Liver (tissue), 10 donors: ENCODE measurements at places on chromosomes 1 and 21. TPM values are rescaled to one million over a fixed set of nuclear protein-coding genes. Genes with fewer than 3 reads are reported as not detected.
A peak's percentile ranks its signal among the peaks of the same experiment; 100 is the strongest.

The BEND5 gene
- 0.12 TPM for polyA plus RNA-seq

The RGS4 gene
- polyA plus RNA-seq = 0.67 TPM

The FMO1 gene
- 0.90 TPM for polyA plus RNA-seq

- DNase-seq = no peak
Observed at GRCh38 chr1:210057593-210057992, 119.6 kb downstream of the SYT14 start.

DNA sequence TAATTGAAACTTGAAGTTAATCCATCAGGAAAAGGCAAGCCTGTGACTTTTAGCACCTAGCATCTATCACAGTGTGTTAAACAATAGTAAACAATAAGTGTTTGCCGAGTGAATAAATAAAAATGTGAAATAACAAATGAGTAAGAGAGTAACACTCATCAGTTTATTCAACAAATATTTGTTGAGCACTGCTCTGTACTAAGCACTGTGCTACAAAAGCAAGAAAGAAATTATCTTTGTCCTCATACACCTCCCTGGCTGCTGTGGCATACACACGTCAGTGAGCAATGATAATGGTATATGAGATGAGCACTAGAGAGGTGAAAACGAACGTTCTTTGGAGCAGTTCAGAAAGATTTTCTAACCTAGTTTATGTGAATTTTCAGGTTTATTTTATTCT, 295.0 kb upstream of the LRRC7 start:
- DNase-seq = no peak

The CR2 gene
- 0.36 TPM for polyA plus RNA-seq

- no peak for DNase-seq
Observed at GRCh38 chr21:18602711-18603110, 199.1 kb upstream of the TMPRSS15 start.

DNA sequence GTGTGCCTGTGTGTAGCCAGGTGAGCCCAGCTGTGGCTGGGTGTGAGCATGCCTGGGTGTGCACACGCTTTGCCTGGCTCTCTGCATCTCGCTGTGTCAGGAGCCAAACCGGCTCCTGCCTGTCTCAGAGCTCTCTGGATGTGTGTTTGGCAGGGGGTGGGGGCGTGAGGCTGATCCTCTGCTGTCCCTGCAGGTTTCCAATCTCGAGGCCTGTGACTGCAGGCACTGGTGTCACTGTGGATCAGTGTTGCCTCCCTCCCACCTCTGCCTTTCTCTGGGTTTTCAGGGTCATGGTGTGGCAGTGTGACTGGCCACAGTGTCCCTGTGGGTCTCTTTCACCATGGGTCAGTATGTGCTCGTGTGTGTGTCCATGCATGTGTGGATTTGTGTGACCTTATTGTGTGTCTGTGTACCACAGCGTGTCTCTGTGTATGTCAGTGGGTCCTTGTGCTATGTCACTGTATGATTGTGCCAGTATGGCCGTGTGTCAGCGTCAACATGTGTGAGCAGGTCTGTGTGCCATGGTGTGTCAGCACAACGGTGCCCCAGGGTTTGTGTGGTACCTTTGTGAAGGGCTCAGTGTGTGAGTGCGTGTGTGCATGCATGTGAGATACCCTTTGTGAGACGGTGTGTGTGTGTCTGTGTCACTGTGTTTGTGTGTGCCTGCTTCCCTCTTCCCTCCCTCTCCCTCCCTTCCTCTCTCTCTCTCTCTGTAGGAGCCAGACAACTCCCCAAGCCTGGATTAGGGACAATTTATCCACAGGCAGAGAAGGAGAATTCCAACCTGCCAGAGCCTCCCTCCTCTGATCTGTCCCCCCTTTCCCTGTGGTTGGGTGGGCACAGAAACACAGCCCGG, 43.4 kb downstream of the AHDC1 start:
- DNase-seq = no peak

DNA sequence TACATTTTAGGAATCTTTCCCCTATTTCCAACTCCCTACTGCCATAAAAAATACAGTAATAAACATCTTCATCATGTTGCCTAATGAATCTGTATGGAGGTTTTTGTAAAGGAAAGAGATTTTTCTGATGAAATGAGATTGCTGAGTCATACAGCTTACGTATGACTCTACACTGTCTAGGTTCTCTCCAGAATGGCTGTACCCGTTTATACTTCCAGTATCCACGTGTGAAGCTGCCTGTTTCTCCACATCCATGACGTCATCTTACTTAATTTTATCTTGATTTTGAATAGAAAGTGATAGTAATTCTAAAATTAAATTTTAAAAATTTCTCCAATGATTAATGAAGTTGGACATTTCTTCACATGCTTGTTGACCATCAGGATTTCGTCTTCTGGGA, 103.7 kb downstream of the COQ8A start:
- no peak for DNase-seq

The CTSS gene
- polyA plus RNA-seq = 45.1 TPM

GRCh38 chr1:115114308-115114707, 25.0 kb upstream of the TSPAN2 start:
- DNase-seq = no peak

DNA sequence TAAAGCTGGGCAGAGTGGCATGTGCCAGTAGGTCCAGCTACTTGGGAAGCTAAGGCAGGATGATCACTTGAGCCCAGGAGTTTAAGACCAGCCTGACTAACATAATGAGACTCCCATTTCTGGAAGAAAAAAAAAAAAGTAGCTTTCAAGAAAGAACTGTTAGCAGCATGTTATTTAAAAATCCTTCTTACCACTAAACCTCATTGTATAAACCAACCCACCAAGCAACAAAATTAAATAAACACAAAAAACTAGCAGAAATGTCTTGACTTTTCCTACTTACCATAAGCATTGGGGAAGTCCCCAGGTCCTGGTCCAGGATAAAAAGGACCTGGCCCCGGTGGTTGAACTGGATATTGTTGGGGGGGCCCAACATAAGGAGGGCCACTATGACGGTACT, 192.9 kb upstream of the HP1BP3 start:
- no peak for DNase-seq

DNA sequence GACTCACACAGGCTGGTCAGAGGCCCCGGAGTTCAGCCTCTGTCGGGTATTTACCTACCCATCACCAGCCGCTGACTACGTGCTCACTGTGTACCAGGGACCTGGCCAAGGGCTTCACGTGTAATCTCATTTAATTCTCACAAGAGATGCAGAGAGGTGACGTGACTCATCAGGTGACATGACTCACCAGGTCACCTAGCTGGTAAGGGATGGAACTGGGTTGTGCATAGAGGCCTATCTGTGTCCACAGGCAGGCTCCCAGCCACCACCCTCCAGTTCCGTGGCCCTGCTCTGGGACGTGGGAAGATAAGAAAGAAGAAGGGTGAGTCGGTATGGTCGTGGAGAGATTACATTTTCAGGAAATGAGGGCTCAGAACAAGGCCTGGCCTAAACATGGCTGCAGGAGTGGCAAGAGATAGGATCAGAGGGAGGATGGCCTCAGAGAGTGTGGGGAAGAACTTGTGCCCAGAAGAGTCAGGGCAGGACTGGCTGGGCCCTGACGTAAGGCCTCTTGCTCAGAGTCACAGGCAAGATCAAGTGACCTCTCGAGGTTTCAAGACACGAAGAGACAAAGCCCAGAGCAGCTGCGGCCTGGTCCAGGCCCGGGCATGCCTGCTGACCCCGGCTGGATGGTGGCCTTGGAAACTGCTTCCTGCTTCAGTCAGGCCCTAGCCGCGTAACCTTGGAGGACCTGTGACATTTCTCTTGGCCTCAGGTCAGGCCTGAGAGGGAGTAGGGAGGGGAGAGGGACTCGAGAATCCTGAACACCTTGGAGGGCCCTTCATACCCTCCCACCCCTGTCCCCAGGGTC, 52.7 kb upstream of the WASF2 start:
- DNase-seq = peak; percentile 77

DNA sequence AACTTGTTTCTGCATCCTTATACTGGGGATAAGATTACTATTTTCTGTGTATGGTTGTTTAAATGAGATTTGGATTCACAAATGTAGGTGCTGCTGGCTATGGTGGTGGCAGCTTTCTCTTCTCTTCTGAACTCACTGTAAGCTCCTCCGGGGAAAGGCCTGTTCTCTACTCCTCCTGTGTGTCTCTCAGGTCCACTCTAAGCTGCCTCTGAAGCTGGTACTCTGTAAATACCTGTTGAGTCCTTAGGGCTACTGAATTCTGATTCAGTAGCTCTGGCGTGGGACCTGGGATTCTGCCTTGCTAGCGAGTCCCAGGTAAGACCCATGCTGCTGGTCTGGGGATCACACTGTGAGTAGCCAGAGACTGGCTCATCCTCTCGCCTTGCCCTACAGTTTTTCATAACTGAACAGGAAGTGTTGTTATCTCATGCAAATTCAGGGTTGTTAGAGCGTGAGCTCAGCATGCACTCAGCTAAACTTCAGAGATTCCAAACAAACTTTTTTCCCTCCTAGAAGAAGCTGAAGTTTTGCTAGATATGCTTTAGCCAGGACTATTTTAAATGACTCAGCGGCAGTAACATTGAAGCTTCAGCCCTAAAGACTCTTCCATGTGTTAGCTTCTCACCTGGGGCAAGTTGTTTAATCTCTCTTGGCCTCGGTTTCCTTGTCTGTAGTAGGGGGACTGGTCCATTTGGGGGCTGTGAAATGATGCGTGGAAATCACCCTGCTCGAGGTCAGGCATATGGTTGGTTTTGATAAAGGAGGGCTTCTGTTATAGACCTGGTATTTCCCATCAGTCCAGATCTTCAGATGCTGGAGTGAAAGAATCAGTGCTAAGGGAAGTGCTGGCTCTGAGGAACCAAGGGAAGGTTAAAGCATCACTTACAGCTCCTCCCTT, 271.5 kb upstream of the TMEM51 start:
- DNase-seq = no peak

GRCh38 chr1:112169517-112169916, 180.0 kb upstream of the KCND3 start:
- DNase-seq = no peak

The PADI2 gene
- polyA plus RNA-seq = 0.25 TPM

GRCh38 chr1:205715628-205716027, 34.4 kb downstream of the NUCKS1 start:
- no peak for DNase-seq

- peak; percentile 56 for DNase-seq
Observed at GRCh38 chr1:156838972-156839371, 19.9 kb downstream of the INSRR start.

GRCh38 chr1:35531368-35531767, 25.8 kb downstream of the KIAA0319L start:
- DNase-seq = no peak

- DNase-seq = no peak
Observed at GRCh38 chr1:245173446-245174211, 18.8 kb downstream of the KIF26B start.

DNA sequence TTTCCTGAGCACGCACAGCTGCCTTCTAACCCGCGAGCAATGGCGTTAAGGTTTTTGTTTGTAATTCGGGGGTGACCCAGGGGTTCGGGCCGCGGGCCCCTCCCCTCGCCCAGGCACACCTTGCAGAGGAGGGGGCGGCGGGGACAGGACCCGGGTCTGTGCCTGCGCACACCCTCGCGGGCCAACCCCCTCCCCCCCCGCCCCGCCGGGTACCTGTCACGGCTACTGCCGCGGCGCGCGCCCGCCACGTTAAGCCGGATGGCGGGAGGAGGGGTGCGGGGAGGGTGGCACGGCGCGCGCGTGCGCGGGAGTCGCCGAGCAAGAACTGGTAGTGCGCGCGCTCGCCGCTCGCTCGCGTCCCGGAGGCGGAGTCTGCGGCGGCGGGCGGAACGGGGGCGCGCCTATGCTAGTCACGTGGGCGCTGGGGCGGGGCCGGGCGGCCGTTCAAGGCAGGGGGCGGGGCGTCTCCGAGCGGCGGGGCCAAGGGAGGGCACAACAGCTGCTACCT, at the start of gene TPTE:
Gene TPTE, plus strand, starts transcription at position 493 of the 508 bp plus-strand sequence. CDS start 17,141 bp downstream, outside the sequence.
- DNase-seq = no peak

The RCSD1 gene
- polyA plus RNA-seq = 3.8 TPM

GRCh38 chr1:17020502-17020901, 8.8 kb upstream of the ATP13A2 start:
- no peak for DNase-seq

GRCh38 chr1:201002510-201002909, 21.0 kb downstream of the KIF21B start:
- no peak for DNase-seq

The AXDND1 gene
- not detected for polyA plus RNA-seq

GRCh38 chr1:44696789-44697345, 22.4 kb downstream of the ARMH1 start:
- DNase-seq = no peak

GRCh38 chr1:157117527-157118057, 18.0 kb upstream of the ETV3L start:
- DNase-seq = no peak

The ATF3 gene
- 5.6 TPM for polyA plus RNA-seq

The ELF3 gene
- 22.2 TPM for polyA plus RNA-seq

The C4BPA gene
- polyA plus RNA-seq = 1,527 TPM

GRCh38 chr21:39650801-39651200, 38.1 kb downstream of the B3GALT5 start:
- no peak for DNase-seq

DNA sequence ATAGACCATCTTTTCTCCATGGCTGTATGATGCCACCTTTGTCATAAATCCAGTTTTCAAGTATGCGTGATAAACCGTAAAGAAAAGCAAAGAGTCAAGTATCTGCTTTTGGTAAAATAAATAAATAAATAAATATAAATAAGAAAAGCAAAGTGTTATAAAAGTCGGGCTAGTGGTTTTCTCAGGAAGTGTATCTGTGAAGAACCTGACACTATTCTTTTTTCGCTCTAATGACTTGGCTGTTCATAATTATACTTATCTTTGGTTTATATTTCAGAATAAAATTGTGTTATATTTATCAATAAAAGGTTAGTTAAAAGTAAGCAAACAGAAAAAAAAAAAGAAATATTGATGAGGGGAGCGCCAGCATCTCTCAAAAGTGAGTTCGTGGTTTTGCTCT, 594 bp upstream of the EXO5 start:
- DNase-seq = no peak

The C21orf58 gene
- polyA plus RNA-seq = 0.59 TPM

The LRRC40 gene
- 6.6 TPM for polyA plus RNA-seq

The KRTAP25-1 gene
- polyA plus RNA-seq = not detected

- DNase-seq = no peak
Observed at GRCh38 chr1:15935056-15935950, 40.6 kb downstream of the ZBTB17 start.

The ZDHHC18 gene
- polyA plus RNA-seq = 2.6 TPM

DNA sequence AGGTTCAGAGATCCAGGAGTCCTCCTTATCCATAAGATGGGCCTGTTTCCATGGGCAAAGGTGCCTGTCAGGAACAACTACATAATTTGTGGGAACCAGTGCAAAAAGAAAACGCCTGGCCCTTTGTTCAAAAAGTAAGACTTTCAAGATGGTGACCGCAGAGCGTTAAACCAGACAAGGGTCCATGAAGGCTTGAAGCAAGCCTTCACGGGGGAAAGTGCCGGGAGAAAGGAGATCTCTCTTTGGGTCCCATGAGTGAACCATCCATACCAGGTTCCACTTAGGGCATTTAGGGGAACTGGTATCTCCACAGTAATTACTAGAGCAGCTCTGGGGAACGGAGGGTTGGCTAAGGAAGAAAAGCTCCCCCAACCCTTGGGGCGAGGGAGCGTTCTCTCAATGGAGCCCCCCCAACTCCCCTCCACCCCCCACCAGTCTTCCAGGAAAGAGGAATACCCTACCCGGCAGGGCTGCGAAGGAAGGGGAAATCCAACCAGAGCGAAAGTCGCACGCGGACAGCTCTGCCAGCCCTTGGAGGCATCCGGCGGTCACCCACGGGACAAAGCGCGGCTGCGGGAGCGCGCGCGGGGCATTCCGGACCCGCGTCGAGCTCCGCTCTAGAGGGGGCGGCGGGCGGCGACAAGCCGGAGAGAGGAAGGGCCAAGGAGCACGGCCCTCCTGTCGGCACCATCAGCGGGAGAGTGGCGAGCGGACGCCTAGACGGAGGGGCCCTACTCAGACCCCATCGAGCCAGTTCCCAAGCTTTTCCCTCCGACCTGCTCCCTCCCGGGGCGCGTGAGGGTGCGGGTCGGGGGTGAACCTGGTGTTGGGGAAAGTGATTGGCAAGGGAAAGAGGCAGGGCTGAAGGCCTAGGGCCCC, 687 bp upstream of the RASSF5 start:
- no peak for DNase-seq

The GJA8 gene
- polyA plus RNA-seq = not detected
